Left renal cortex interstitium (tissue), 4 donors: ENCODE measurements at places on chromosomes 13 and 19.

- DNase-seq, result no peak
Observed at GRCh38 chr13:77544355-77544754, 8.8 kb downstream of the SCEL start.

GRCh38 chr19:2010135-2010668, 5.3 kb downstream of the BTBD2 start:
- no peak for DNase-seq

GRCh38 chr13:43107780-43108179, 84.4 kb downstream of the DNAJC15 start:
- no peak for DNase-seq

GRCh38 chr19:18073197-18073596, 13.5 kb downstream of the IL12RB1 start:
- DNase-seq, result no peak

DNA sequence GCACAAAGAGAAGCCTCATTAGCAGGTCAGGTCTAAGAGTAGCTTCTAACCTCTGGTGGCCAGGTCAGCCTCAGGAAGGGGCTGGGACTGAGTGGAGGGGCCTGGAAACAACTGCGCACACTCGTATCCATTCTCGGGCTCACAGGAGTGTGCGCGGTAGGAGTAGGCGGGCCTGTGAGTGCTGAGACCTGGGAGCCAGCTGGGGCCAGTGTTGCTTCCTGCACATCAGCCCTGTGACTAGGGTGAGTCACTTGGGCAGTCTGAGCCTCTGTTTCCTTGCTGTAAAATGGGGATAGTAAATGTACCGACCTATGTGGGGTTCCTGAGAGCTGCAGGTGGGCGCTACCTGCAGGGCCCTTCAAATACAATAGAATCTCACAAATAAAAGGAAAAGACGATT, 26.9 kb downstream of the SIN3B start:
- no peak for DNase-seq

DNA sequence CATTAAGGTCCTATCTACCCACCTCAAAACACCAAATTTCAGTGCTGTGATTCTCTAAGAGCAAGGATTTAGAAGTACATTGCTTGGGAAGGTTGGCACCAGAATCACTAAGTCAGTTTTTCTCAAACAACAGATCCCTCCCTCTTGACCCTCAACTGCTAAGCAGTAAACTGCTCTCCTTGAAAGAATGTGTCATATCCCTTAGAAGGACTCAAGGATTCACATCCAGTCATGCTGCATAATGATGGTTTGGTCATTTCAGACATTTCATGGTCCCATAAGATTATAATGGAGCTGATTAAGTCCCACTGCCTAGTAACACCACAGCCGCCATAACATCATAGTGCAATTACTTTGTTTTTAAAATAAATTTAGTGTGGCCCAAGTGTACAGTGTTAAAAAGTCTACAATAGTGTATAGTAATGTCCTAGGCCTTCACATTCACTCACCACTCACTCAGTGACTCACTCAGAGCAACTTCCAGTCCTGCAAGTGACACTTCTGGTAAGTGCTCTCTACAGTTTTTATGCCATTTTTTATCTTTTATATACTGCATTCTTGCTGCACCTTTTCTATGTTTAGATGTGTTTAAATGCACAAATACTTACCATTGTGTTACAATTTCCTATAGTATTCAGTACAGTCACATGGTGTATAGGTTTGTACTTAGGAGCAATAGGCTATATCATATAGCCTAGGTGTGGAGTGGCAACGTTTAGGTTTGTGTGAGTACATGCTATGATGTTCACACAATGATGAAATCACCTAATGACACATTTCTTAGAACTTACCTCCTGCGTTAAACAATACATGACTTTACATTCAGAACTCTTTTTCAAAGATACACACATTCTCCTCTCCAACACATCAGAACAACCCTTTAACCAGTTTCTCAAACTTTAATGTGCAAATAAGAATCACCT, 15.7 kb upstream of the CCDC169 start:
- no peak for DNase-seq

- DNase-seq, result no peak
Observed at GRCh38 chr13:54004026-54004699, 975.5 kb downstream of the OLFM4 start.

DNA sequence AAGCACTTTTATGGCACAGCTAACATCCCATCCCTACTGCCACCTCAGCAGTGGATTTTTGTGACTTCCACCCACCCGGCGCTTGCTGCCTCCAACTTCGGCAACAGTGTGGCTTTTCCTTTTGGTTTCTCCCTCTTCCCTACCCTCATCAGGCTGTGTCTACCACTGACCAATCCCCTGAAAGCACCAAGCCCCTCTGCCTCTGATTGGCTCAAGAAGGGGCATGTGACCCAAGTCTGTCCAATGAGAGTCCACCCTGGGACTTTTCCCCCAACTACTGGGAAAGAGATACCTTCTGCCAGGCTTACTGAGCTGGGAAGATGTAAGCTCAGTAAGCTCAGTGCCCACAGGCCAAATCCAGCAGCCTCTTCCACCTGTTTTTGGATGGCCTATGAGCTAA, 5.8 kb downstream of the SMIM7 start:
- DNase-seq, result no peak

- no peak for DNase-seq
Observed at GRCh38 chr13:31923134-31923763, 108.3 kb upstream of the FRY start.

- DNase-seq, result no peak
Observed at GRCh38 chr13:99287551-99287950, 19.6 kb downstream of the GPR183 start.

DNA sequence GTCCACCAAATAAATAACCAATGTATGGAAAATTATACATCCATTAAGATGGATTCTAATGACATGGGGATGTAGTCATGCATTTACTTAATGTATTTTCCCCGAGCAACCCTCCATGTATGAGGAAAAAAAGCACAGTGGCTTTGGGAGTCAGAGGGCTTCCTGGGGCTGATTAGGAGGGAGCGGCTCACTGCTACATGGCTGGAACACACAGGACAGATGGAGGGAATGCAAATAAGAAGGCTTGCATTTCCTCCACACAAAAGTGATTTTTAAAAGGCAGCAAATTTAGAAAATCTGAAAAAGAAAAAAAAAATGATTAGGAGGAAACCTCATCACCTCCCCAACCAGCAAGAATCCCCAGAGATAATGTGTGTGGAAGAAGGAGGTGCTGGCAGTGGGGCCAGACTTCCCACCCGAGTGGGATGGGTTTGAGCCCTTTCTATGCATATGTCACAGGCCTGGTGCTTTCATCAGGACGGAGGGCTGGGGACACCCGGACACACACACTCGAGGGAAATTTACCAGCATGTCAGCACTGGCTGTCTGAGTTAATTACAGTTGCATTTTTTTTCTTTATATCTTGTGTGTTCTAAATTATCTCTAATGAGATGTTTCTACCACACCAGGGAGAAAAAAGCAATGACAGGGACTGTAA, 118.9 kb downstream of the USP12 start:
- DNase-seq, result no peak

- DNase-seq, result no peak
Observed at GRCh38 chr13:28501547-28501946, 6.6 kb upstream of the FLT1 start.
